ENCODE measurements at places on chromosomes 1 and 21.

- DNase-seq, result no peak
Observed at GRCh38 chr1:185541871-185542301, 192.3 kb upstream of the HMCN1 start.

- DNase-seq, result no peak
Observed at GRCh38 chr1:47635111-47635510, 197.3 kb downstream of the FOXD2 start.

DNA sequence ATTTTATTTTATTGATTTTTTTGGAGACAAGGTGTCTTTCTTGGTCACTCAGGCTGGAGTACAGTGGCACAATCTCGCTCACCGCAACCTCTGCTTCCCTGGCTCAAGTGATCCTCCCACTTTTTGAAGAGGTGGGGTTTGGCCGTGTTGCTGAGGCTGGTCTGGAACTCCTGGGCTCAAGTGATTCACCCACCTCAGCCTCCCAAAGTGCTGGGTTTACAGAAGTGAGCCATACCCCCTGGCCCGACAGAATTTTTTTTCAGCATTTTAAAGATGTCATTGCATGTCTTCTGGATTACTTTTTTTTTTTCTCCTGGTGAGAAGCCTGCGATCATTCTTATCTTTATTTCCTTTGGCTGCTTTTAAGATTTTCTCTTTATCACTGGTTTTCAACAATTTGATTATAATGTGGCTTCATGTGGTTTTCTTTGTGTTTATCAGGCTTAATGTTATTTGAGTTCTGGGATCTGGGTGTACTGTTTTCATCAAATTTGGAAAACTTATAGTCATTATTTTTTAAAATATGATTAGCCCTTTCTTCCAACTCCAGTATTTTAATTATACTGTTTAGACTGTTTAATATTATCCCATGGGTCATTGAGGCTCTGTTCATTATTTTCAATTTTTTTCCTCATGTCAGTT, 23.1 kb upstream of the PTBP2 start:
- no peak for DNase-seq

DNA sequence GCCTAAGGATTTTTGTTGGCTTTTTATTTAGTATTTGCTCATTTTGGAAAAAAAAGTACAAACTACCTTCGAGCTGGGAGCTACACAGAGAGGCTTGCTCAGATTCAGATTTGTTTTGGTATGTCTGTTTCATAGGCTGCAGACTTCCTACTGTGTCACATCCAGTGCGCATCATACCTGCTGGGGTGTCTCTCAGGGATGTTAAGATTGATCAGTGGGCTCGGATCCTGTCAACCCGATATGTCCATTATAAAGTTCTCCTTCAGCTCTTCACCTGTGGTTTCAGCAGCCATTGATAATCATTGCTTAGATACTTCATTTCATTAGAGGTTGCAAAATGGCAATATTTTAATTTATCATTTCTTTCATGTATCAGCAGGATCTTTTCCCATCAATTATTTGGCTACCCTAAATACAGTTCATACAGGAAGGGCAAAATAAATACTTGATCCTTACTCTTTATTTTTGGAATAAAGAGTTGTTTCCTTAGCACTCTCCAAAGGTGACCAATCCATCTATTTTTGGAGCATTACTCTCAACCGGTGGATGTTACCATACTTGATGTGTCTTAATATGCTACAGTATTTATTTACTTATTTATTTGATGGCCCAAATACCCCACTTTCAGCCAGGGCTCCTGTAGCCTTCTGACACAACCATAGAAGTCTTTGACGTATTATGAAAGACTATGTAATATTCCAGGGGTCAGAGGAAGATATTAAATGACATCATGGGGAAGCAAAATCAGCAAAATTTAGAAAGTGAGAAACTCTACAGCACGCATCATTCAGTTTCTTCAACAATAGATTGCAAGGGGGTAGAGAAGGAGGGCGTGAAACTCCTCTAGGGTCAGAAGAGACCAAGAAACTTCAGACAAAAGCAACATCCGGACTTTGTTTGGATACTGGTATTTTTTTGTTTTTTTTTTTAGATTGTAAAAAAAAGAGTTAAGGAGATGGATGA, 55.3 kb upstream of the HNRNPU start:
- DNase-seq, result no peak

DNA sequence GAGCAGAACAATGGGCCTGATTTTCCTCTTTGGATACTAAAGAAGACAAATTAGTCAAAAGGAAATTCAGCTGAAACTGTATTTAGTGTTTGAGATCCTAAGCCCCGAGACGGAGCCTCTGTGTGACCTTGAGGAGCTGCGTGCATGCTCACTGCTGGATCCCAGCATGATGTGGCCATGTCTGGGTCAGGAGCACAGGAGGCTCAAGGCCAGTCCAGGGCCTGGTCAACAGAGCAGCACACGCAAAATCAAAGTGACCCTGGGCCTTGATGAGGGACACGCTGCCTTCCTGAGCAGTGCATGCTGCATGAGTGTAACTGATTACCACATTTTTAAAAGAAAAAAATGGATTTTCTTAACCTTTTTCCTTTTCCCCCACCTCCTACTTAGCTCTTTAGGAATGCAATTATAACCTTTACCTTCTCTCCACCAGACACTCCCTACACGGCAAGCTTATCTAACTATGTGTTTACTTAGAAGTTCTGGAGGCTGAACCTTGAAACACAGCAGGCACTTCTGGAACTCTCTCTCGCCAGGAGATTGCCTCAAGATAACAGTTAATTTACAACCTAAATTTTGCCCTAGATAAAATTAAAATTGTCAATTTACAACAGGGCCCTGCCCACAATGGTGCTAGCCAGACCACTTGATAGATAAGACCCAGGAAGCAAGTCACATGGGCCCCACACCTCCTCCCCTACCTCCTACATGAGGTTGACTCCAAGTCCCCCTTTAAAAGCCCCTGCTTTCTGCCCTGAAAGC, 144.6 kb downstream of the LRIG2 start:
- DNase-seq, result no peak

Measured in CD4-positive, alpha-beta T cell treated with Interleukin-21 for 1 hour (primary cell).